ENCODE measurements at places on chromosomes 3 and 15.
A peak's percentile ranks its signal among the peaks of the same experiment; 100 is the strongest.

DNA sequence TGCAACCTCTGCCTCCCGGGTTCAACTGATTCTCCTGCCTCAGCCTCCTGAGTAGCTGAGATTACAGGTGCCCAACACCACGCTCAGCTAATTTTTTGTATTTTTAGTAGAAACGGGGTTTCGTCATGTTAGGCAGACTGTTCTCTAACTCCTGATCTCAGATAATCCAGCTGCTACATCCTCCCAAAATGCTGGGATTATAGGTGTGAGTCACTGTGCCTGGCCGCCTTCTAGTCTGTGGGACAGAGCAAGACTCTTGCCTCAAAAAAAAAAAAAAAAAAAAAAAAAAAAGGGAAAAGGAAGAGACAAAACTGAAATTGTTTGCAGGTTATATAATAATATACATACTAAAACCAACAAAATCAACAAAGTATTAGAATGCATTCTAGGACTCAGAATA lies 215.2 kb downstream of the PCCB start:
- peak; percentile 12 for DNase-seq

- DNase-seq = no peak
Measured at GRCh38 chr15:89500397-89501270, 4.3 kb upstream of the RHCG start.

- no peak for DNase-seq
Measured at GRCh38 chr15:71043373-71043772, 71.9 kb upstream of the THSD4 start.

DNA sequence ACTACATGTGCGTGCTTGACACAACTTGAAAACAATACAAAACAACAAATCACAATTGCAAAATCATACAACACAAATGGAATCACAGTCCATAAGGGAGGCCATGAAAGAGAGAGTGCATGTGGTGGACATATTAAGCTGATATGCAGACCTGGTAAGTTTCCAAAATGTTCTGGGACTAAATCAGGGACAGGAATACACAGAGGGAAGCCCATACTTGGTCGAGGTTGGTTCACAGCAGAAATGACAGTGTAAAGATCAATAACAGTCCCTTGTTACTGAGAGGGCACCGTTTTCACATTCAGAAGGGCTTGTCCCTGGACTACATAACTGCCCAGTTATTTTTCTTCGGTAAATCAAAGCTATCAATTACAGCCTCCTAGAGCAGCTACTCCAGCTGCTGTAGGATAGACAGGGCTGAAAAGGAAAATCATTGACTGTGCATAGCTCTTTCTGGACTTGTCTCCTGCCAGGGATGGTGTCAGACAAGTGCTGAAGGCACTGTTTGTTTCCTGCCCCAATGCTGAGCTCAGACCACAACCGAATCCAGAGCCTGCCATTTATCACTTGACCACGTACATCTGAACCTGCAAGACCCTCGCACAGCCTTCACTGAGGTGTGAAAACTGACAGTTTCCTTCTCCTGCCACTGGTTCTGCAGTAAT lies 79.5 kb upstream of the KCNMB2 start:
- DNase-seq = no peak

DNA sequence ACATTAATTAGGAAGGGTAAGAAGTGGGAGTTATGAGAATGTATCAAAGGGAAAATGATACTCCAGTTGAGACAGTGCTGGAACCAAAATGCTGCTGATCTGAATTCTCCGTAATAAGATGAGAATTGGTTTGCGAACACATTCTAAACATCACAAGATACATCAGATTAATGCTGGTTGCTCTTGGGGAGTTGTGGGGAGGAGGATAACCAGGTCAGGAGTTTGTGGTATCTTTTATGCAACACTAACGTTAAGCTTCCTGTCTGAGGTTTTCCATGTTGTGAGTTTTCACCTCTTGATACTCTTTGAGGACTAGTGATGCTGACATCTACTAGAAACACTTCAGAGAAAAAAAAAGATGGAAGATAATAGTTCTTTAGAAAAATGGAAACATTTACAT lies 47.2 kb downstream of the PPARG start:
- DNase-seq = no peak

- peak; percentile 91 for DNase-seq
Measured at GRCh38 chr3:150370122-150370602, 37.9 kb upstream of the TSC22D2 start.

DNA sequence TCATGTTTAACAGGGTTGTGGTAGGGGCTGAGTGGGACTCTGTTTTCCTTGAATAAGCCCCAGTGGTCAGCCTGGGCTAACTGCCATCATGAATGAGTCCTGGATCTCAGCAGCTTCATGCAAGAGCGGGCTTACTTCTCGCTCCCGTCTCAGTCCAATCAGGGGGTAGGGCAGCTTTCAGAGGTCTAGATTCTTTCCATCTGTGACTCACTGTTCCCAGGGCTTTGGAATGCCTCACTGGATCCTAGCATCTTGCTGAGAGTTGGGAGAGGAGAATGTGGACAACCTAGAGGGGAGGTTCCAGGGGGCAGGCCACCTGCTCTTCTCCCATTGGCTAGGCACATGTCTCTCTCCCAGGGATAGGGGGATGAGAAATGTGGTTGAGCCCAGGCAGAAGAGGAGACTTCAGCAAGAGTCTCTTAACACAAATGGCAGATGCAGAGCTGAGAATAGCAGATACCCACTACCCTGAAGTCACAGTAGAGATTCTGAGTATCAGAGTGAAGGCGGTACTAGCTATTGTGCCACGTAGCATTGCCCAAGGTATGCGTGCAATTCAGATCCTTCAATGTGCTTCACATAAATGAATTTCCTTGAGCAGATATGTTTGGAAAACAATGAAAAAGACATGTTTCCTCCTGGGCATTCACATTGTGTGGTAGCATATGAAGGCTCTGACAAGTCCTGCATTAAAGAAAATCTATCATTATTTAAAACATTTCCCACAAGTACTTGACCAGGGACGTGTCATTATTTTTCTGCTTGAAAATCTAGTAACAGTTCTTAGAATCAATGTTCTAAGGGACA lies 257.7 kb upstream of the PROK2 start:
- DNase-seq = peak; percentile 9

DNA sequence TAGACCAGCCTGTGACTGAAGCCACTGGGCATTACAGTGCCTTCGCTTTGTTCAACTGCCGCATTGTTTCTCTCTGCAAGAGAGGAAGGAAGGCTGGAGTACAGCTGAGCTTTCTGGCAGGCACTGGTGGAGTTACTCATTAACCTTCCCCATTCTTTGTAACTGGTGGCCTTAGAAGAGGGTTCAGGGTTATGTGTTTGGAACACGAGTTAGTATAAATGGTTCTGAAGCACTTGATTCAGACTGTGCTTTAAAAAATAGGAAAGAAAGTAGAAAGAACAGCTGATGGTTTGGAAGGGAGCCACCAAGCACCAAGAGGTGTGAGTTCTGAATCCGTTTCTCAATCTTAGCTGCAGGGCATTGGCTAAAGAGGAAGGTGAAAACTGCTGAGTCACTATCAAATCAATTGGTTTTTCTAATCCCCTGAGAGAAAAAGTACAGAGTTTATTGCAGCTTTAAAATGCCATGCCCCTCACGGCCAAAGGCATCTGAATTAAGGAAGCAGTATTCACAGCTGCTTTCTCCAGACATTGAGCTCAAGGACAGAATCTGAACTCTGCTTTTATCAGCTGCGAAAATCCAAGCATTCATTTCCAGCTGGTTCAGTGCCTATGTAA lies 3.6 kb downstream of the HGD start:
- peak; percentile 85 for DNase-seq

DNA sequence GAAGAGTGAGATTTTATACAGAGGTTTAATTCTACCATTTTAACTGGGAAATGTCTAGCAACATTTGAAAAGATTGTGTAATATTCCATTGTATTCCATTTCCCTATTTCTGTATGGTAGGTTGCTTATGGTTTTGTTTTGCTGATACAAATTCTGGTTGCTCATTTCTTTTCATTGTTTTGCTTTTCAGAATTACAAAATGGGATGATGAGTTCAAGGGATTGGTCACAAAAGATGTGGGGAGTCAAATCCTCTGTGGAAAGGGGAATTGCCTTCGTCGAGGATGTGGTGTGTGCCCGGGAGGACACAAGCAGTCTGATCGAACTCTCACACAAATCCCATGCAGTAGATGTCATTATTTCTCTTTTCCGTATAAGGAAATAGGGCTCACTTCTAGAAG lies 18.3 kb downstream of the SLCO3A1 start:
- DNase-seq = no peak

- no peak for DNase-seq
Measured at GRCh38 chr3:69204315-69204957, 82.0 kb upstream of the LMOD3 start.

DNA sequence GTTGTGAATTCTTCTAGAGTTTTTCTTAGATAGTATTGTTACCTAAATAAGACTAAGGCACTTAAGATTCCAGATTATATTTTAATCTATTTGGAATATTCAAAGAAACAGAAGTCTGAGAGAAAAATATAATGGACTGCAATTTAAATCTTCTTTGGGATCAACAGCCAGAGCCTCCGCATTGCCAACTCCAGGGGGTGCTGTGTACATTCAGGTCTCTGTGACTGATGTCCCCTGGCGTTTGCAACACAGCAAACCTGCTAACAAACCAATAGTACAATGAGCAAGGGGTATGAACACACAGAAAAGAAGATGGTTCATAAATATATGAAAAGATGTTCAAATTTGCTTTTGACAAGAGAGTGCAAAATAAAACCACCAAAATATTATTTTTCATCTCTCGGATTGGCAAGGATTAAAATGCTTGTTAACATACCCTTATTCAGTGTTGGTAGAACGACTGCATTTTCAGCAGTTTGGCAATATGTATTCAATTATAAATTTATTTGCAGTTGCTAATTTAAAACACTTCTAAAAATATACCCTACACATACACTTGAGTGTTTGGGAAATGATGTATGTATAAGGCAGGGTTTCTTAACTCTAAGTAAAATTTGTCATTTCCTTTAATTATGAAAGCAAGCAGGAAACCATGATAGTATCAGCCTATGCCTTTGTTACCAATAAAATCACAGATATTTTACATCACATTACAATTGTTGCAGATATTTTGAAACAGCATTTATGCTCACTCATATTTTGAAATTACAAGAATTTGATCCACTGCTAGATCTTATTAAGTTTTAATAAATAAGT lies 16.1 kb upstream of the TM4SF1 start:
- DNase-seq = peak; percentile 77

- DNase-seq = peak; percentile 47
Measured at GRCh38 chr3:28286595-28286994, 45.2 kb downstream of the CMC1 start.

DNA sequence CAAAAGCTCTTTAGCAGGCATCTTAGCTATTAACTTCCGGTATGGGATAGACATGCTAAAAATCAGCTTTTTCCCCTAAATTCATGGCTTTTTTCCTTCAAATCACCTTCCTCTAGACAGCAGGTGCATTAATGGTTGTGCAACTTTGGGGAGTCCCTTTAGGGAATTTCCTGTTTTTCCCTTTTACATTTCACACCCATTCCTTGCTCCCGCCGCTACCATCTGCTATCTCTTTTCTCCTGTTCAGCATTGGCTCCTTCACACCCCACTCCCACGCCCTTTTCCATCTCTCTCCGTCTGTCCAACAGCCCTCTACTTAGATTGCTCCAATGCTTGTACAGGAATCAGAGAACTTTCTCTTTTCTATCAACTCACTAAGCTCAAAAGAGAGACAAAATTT lies 43.4 kb downstream of the FEZF2 start:
- DNase-seq = no peak

DNA sequence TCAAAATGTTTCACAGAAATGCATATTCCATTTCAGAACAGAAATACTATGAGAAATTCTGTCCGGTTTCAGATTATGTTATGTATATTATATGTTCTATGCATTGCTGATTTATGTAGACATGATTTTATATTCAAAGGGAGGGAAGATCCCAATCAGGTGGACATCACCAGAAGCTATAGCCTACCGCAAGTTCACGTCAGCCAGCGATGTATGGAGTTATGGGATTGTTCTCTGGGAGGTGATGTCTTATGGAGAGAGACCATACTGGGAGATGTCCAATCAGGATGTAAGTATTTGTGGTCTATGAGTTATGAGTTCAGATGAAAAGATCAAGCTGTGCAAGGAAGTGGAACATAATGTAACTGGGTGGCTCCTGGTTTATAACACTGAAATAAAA lies 341.7 kb downstream of the EPHA3 start:
- no peak for DNase-seq

- DNase-seq = peak; percentile 49
Measured at GRCh38 chr15:93030430-93031102, 58.4 kb downstream of the RGMA start.

DNA sequence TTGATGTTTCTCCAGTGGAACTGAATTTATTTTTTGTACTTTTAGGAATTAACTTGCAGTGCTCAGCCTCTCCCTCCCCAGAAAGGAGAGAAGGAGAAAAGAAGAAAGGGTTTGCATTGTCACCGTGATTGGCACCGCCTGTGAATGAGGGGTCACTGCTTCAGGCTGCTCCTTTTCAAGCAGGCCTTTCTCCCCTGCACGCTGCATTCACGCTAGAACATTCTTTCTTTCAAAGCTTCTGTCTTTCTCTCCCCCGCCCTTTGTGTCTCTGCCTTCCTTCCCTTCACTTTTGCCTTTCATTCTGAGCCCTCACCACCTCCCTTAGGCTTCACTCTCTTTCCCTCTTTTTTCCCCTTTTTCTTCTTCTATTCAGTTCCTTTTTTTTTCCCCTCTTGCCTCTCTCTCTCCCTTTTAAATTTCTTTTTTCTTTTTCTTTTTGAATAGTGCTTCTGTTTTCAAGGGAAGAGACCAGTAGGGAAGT lies 42.4 kb downstream of the ZNF710 start:
- DNase-seq = no peak

GRCh38 chr15:41778521-41778920 lies 4.2 kb downstream of the MAPKBP1 start:
- no peak for DNase-seq

- no peak for DNase-seq
Measured at GRCh38 chr3:168839653-168840052, 743.9 kb upstream of the GOLIM4 start.

- DNase-seq = peak; percentile 98
Measured at GRCh38 chr3:9422712-9423424, 25.5 kb downstream of the SETD5 start.

DNA sequence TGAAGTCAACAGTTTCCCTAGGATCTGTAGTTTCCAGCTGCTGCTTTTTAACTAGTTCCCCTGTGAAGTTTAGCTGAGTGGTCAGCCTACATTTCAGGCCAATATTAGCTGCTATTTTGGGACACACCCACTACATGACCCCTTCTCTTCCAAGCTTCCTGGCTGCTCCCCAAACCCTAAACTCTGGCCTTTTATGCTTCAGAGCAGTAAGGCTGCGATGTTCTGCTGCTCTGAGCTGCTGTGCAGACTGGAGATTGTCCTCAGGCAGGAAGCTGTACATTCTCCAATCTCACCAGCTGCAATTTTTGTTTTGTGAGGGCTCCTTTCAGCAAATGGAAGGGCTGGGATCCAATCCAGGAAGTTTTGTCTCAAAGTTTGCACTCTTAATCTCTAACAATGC lies 48.0 kb upstream of the WDR72 start:
- no peak for DNase-seq

- no peak for DNase-seq
Measured at GRCh38 chr15:92958105-92958504, 58.0 kb downstream of the CHD2 start.
